GM20000 (cell line): ENCODE measurements at places on chromosomes 7 and 10.

GRCh38 chr10:5971315-5971832 lies 6.0 kb downstream of the IL15RA start:
- DNase-seq = peak; percentile 60

GRCh38 chr7:85039196-85039923 lies 147.5 kb downstream of the SEMA3D start:
- DNase-seq = peak; percentile 12

DNA sequence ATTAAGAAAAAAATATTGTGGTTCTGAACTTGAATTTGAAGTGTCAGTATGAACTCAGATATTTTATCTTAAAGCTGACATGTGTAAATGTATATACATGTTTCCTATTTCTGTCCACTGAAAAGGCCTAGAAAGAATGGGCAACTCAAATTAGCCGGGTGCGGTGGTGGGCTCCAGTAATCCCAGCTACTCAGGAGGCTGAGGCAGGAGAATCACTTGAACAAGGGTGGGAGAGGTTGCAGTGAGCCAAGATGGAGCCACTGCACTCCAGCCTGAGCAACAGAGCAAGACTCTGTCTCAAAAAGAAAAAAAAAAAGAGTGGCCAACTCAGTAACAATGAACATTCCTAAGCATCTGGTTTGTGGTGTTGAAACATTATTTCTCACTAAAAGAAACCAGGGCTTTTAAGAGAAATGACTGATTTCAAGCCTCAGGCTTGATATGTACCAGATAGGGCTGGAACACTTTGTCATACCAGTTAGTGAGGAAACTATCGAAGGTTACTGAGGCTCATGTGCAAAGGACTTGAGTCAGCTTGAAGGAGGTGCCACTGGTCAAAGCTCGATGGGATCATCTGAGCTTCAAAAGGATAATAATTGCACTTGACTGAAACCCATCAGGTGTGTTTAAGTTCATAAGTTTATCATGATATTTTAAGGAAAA lies 40.5 kb downstream of the AOAH start:
- DNase-seq = no peak

DNA sequence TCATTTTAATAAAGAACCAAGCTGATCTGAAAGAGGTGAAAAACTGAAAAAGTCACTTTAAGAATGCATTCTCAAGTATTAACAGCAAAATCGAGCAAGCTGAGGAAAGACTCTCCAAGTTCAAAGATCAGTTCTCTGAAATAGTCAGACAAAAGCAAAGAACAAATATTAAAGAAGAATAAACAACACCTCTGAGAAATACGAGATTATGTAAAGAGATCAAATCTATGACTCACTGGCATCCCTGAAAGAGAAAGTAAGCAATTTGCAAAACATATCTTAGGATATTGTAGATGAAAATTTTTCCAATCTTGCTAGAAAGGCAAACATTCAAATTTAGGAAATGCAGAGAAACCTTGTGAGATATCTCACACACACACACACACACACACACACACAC lies 138.4 kb upstream of the HGF start:
- no peak for DNase-seq

DNA sequence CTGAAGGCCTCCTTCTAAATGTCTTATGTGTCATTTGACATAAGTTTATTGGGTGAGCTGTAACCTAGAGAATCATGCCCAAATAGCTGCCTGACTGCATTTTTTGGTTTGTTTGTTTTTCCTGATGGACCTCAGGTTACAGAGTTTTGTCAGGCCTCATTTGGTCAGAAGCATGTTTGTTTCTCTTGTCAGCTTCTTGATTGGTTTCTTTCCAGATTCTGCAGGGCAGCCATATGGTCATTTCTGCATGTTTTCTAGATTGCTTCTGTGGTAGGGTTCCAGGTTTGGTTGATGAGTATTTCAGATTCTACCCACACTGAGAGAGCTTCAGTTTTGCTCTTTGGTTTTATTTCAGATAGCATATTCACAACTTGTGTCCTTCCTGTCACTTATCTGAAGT lies 28.0 kb downstream of the GLCCI1 start:
- DNase-seq = no peak

- DNase-seq = no peak
Observed at GRCh38 chr7:101112233-101112632, 14.7 kb upstream of the SERPINE1 start.

DNA sequence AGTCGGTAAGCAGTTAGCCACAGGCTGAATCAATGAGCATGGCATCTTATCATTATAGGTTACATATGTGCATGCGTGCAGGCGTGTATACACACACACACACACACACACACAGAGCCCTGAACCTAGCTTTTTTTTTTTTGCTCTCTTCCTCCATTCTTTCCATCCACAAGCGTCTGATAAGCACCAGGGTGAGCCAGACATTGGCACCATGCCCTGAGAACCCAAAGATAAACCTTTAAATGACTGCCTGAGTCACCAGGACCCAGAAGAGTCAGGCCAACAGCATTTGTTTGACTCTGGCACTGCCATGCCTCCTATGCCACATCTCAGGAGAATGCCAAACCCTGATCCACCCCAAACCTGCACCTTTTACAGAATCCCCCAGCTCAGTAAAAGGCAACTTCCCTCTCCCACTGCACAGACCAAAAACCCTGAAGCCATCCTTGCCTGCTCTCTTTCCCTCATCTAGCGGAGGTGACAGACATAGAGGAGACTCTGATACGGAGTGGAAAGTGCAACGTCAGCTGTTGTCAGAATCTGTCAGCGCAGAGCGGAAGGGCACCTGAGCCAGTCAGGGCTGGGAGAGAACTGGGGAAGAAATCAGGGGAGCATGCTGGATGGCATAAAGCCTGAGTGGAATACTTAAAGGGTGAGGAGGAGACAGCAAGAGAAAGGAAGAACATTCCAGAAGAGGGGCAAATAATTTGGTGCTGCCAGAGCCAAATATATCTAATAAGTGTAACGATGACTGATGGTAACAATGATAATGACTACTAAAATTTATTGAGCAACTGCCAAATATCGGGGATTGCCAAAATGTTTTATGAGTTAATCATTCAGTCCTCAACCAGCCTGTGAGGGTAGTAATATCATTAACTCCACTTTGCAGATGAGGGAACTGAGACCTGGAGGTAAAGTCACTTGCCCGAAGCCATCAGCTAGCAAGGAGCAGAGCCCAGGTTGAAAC lies 3.2 kb downstream of the PARP12 start:
- DNase-seq = no peak

GRCh38 chr10:3714967-3715366 lies 70.0 kb downstream of the KLF6 start:
- no peak for DNase-seq

DNA sequence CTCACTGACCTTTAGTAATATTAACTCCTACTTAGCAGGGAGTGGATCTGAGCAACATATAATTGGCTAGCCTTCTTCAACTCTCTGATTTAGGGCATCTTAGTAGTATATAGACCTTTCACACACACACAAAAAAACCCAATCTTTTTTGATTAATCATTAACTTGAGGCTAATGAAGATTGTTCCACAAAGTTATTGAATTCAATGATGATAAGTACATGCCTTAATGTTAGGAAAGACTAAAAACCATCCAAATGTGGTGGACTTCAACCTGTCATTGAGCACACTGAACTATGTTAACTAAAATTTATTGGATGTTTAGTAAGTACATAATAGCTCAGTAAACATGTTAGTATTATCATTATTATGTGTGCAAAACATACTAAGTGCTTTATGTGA lies 179.4 kb upstream of the SLC25A13 start:
- DNase-seq = no peak

DNA sequence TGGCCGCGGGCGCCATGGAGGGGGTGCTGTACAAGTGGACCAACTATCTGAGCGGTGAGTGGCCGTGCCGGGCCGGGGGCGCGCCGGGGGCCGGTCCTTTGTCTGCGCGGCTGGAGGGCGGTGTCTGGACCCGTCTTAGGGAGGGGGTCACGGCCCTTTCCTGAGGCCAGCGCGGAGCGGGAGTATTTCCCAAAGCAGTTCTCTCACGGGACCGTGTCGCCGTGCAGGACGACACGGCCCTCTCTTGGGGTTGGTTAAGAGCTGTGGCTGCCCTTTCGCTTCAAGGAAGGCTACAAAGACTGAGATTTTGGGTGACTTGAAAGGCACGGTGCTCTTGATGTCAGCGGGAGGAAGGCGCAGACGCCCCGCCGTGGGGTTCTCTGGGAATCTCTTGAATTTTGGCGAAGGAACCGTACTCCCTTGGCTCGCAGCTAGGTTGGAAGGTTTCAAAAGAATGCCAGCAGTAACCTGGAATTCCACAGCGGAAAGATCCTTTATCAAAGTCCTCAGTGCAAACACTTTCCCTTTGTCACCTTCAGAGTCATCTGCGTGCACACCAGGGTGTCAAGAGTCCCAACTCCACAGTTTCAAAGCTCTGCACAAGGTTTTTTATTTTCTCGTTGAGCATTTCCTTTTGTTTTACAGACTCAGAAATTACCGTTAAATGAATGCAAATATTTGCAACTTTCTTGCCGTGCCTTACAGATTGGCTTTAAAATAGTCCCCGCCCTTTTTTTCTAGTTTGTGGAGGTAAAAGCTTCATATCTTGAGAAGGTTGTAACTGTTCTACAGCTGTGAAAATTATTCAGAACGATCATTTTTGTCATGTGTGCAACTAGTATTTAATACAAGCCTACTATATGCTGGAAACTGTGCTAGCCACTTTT lies 780 bp downstream of the PLEKHA8 start:
- peak; percentile 63 for DNase-seq

DNA sequence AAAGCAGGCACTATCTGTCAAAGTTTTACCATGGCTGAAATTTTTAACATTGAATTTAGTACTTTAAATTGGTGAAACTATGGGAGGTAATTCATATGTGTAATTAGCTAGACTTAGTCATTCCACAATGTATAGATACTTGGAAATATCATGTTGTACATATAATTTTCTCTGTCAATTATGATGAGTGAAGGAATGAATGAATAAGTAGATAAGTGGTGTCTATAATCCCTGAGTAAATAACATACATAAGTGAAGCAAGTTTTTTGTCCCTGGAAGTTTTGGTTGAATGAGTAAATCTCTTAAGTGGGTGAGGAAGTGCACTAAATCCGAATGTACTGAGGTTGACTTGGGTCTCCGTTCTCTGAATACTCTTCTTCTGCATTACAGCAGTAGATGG lies 201.0 kb downstream of the CSTF2T start:
- no peak for DNase-seq

DNA sequence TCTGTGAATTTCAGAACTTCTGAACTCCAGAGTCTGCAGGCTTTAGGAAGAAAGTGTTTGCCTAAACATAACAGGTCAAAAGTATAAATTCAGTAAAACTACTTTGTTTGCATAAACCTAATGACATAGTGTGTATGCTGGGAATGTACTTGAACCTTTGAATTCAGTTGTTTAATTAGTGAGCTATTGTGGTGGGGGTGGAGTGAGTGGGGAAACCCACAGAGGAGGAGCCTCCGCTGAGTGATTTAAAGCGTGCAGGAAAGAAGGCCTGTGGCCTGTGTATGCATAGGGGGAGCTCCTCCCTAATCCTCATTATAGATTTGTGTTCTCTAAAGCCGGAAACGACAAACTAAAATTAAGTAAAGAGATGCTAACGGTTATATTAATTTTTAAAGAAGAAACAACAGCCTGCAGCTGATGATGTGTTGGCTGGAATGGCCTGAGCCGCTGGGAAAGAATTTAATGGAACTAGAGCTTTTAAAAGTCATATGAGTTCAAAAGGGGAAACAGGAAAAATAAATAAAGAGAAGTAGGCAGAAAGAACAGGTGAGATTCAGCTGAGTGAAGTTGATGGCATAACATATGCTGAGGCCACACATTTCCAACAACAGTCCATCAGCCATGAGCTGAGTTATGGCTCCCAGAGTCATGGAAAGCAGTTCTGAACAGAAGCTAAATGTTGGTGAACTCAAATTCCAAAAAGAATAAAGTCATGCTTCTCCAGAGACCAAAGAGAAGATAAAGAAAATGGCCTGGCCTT lies 595.0 kb downstream of the GRM8 start:
- DNase-seq = peak; percentile 58

GRCh38 chr7:54989453-54990225 lies 29.2 kb upstream of the EGFR start:
- DNase-seq = no peak

DNA sequence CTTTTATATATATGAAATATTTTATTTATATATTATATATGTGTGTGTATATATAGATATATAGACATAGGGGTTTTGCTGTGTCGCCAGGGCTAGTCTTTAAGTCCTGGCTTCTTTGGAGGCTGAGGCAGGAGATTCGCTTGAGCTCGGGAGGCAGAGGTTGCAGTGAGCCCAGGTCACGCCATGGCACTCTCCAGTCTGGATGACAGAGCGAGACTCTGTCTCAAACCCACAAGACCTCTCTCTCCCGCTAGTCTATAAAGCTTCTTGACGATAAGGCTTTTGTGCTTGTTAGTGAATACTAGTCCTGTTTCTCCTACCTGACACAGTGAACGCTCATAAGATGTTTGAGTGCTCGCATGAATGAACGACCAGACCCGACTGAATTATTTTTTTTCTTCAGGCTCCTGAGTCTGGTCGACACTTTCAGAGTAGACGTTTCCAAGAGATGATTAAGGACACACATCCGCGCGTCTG lies 577 bp upstream of the DDX21 start:
- no peak for DNase-seq

DNA sequence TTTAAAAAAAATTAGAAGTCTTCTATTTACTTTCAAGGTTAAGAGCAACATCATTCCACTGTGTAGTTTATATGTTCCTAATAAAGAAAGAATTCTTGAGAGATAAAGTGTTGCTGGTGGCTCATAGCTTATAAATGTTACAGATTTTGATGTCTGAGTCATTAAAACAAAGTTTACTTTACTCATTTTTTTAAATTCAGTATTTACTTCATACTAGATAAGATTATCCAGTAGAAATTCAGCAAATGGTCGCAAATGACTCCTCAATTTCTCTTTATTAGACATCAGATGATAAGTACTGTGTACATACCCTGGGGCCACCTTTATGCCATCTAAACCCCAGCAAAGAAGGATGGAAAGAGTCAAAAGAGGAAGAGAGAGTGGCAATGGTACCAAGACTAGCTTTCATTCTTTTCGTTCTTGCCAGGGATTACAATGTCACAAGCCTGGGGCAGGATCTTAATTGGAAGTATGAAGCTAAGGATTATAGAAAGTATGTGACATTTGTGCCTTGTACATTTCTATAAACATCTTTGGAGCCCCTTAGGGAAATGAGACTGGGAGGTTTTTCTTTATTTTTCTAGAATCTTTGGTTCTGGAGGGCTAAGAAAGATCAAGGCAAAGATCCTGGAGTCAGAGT lies 206.1 kb downstream of the CHRM2 start:
- DNase-seq = no peak

GRCh38 chr10:101354328-101355071 lies 535 bp downstream of the BTRC start:
- peak; percentile 49 for DNase-seq

- DNase-seq = no peak
Observed at GRCh38 chr7:132488634-132489302, 87.5 kb downstream of the PLXNA4 start.

DNA sequence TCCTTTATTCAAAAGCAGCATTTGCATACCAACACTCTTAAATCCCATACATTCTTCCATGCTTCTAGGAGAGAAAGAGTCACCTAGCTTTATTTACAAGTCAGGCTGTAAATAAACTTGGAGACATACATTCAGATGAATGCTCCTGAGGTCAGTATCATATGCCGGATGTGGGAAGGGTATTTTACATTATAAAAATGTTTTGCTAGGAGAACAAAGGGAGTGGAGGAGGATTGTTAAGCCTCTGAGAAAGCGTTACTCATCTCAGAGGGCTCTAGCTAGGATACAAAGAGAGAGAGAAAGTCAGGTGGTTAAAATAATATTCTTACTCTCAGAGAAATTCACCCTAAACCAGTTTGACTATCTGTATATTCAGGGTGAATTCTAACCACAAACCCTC lies 300.9 kb upstream of the NPSR1 start:
- no peak for DNase-seq

- peak; percentile 34 for DNase-seq
Observed at GRCh38 chr10:118729641-118730258, 25.0 kb downstream of the CACUL1 start.
